Activated CD4-positive, CD25-positive, alpha-beta regulatory T cell treated with anti-CD3 and anti-CD28 coated beads, Interleukin-2, amount 50 U/mL, for 24 hours (primary cell): ENCODE measurements at places on chromosomes 13 and 19.

GRCh38 chr13:44868397-44868796 is 120.9 kb downstream of the NUFIP1 start:
- peak; percentile 81 for ATAC-seq

DNA sequence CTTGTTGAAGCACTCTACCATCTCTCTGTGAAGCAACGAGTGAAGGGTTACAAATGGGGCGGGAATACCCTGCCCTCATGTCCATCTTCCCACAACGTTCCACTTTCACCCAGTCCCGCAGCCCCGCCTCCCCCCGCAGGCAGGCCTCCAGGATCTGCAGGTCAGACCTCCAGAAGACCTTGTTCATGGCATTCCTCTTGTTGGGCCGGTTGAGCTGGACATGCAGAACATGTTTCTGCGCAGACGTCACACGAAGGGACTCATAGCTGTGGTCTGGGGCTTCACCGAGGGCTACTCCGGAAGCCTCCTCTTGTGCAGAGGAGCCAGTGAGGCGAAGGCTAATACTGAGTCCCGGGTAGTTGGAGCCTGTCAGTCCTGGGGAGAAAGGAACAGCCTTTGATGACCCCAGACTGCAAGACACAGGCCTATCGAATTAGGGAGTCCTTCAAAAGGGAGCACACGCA is 420 bp downstream of the ECH1 start:
- ATAC-seq, result peak; percentile 35

GRCh38 chr13:65035302-65035701 is 2194.8 kb downstream of the PCDH9 start:
- no peak for ATAC-seq

- ATAC-seq, result no peak
Observed at GRCh38 chr19:49851456-49852259, 699 bp downstream of the PTOV1 start.

DNA sequence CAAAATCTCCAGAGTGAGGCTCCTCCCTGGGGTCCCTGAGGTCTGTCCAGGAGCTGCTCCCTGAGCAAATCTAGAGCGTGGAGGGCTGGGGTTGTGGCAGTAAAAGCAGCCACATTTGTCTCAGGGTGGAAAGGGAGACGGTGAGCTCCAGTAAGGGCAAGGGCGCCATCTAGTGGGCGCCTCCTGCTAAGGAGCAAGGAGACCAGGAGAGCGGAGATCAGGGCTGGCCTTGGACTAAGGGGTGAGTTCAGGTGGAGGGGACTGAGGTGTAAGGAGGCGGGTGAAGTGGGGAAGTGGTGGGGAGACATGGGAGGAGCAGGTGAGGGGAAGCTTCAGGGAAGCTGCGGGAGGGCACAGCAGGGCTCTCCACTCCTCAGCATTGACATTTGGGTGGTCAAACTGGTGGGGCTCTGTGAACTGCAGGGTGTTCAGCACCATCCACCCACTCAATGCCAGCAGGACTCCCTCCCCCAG is 5.3 kb upstream of the CEACAM21 start:
- peak; percentile 94 for ATAC-seq

DNA sequence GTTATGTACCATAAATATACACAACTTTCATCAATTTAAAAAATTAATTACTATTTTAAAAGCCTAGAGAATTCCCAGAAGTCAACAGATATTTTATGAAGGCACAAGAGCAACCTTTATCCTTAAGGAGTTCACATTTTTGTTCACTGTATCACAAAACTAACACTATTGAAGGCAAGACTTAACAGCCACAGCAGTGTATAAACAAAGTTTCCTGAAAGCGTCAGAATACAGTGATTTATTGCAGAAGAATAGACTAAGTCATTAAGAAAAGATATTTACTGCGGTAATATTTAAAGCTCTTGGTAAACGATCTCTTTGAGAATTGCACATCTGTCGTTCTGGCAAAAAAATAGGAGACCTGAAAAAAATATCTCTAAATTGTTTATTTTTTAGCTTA is 419.3 kb upstream of the NBEA start:
- ATAC-seq, result no peak

DNA sequence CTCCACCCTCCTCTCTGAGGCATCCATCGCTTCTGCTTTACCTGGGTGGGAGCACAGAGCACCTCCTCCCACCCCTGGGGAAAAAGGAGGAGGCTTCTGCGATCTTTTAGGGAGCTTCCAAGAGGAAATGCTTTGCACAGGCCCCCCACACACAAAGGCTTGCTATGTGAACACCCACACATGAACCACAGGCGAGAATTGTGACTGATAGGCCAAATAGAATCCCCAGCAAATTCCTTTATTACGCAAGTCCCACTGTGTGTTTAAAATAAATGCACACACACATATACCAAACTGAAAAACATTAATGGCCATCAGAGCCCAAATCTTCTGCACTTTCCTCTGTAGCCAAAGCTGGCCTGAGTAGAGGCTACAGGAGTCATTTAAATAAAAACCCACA is 50.6 kb downstream of the HSPH1 start:
- no peak for ATAC-seq

GRCh38 chr13:33438918-33439317 is 153.4 kb upstream of the STARD13 start:
- ATAC-seq, result no peak

DNA sequence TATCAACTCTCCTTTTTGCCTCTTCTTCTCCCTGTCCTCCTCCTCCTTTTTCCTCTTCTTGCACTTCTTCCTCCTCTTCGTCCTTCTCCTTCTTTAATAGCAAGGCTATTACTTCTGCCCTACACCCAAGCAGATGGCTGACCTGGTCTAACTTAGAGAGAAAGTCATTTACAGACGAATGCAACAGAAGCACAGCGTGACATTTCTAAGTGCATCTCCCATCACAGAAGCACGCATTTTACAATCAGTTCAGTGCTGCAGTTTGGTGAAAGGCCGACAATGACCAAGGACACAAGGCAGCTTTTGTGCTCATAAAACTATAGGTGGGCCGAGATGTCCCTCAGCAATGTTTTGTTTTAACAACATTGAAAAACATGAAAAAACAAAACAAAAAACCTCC is 231.5 kb downstream of the FGF14 start:
- no peak for ATAC-seq

DNA sequence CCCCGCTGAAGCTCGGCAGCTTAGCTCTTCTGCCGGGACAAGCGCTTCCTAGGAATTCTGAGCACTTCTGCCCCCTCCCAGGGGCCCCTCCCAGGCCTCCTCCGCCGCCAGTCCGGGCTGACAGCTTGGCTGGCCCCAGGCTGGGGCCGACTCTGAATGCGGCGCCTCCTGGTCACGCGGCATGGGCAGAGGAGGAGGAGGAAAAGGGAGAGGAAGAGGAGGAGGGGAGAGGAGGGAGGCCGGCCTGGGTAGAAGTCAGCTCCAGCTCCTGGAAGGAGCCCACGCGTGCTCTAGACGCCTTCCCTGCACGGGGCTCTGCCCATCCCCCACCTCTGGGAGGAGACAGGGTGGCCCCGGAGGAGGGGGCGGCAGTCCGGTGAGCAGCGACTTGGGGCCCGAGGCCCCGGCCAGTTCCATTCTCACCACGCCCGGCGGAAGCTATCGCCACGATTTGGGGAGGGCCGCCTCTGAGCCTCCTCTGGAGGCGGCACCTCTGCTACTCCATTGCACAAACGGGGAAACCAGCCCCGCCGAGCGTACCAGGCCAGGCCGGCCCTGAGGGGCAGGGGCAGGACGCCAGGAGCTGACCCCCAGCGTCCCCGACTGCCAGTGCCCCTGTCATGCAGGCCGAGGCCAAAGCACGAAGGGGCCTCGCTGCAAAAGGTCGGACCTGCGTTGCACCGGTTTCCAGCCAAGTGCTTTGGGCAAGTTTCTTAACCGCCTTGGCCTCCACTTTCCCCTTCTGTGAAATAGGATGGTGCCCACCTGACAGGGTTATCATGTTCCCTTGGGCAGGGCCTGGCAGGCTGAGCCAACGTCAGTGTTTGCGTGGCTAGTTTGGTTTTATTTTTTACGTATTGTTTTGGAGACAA is 31.6 kb downstream of the CCNE1 start:
- no peak for ATAC-seq

DNA sequence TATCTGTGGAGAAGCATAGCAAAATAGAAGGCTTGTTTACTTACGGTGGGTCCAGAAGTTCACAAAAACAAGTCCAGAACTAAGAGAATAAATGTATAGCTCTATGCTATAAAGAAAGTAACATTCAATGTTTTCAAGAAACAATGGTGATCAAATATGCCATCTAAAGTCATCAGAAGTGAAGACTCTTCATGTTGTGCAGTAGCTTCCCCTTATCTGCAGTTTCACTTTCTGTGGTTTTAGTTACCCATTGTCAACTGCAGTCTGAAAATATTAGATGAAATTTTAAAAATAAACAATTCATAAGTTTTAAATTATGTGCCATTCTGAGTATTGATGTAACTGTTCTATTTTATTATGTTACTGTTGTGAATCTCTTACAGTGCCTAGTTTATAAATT is 72.5 kb downstream of the EDNRB start:
- no peak for ATAC-seq

- ATAC-seq, result no peak
Observed at GRCh38 chr13:62014299-62014698, 598.6 kb upstream of the PCDH20 start.

GRCh38 chr19:43318203-43318602 is 35.3 kb upstream of the CD177 start:
- ATAC-seq, result no peak

- no peak for ATAC-seq
Observed at GRCh38 chr19:12788682-12789097, 2.6 kb upstream of the JUNB start.

DNA sequence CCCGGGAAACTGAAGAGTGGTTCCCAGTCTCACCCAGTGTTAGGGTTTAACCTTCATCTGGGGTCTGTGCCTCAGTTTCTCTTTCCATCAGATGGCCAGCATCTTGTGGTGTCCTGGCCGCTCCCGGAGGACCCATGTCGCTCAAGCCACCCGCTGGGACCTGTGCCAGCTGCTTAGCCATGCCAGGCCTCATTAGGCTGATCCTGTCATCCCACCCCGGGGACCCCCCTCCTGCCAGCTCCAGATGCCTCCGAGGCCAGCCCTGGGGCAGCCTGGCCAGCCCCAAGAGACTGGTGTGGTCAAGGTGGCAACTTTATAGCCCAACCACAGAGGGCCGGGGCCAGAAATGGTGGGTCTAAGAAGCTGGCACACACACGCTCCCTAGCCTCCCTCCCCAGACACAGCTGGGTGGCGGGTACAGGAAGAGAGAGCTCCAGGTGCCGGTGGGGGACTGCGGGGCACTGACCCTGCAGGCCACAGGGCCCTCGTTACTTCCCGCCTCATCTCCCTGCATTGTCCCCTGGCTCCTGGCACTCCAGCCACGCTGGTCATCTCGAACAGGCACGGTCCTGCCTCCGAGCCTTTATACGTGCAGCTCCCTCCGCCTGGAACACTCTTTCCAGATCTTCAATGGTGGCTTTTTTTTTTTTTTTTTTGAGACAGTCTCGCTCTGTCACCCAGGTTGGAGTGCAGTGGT is 3.4 kb downstream of the NRTN start:
- ATAC-seq, result no peak

DNA sequence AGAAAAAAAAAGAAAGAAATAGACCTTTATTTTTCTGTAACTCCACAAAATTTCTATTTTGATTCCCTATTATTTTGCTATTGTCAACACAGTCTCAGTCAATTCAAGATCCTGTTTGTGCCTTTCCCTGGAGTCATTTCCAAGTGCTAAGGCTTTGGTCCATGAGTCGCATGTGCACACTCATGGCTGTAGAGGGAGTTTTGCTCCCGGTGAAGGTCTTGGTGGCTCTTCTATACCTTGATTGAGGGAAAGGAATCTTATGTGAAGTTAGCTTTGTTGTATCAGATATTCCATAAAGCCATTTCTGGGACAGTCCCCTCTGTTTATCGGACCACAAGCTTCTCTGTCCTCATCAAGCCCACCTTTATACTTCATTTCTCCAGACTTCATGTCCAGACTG is 58.7 kb upstream of the ALOX5AP start:
- no peak for ATAC-seq

GRCh38 chr13:53206455-53206854 is 177.8 kb downstream of the OLFM4 start:
- no peak for ATAC-seq

DNA sequence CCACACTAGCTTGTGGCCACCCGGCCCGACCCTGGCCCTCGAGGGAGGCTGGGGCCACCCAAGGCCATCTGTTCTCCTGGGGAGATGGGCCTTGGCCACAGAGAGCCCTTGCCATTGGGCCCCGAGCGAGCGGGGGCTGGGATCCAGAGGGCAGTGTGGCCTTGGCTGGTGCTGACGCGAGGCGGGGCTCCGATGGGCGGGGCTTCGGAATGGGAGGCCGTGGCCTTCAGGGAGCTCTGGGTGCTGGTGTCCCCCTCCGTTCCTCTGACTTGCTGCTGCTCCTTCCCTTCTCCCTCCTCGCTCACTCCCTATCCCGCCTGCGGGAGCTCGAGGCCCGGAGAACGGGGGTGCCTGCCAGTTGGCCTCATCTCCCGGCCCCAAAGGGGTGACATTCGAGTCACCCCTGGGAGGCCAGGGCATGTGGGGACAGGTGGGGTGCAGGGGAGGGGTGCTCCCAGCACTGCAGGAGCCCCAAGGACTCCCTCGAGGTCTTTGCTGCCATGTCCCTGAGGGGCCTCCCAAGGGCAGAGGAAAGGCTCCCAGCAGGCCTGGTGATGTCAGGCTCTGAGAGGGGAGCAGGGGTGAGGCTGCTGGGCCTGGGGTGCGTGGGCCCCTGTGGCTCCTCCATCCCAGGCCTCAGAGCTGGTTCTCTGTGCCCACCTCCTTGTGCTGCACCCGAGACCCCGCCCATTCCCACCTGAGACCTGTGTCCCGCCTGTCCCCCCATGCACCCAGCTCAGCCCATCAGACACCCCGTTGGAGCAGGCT is 4.2 kb downstream of the NCLN start:
- no peak for ATAC-seq

DNA sequence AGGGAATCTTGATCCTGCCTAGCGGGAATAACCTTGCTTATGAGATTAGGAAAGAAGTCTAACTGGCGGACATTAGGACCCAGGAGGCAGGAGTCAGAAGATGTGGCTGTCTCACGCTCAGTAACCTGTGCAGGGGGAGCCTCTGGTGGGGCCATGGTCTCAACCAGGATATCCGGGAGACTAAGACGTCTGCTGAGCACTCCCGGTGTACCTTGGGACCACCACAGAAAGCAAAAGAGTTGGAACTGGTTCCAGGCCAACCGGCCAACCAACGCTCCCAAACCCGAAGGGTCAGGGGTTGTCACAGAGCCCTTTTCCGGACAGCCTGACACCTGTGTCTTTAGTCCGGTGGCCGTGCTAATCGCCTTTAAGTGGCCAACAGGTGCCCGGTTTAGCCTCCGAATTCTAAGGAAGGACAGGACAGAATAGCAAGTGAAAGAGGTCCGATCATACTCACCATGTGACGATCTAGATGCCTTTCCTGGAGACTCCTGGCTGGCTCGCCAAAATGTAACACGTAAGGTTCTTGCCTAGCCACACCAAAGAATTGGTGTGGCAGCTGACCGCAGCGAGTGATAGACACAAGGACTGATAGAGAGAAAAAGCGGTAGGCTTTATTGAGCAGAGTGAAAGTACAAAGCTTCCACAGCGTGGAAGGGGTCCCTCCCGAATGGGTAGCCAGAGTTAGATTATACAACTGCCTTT is 103.9 kb upstream of the DIAPH3 start:
- ATAC-seq, result peak; percentile 32

GRCh38 chr19:48186015-48186414 is 15.5 kb downstream of the ZSWIM9 start:
- no peak for ATAC-seq

- no peak for ATAC-seq
Observed at GRCh38 chr19:55012306-55012705, 25.8 kb downstream of the GP6 start.

- ATAC-seq, result no peak
Observed at GRCh38 chr19:20273951-20274570, 107.0 kb downstream of the ZNF486 start.
